HL-60 (cell line): ENCODE measurements at places on chromosomes 3 and 15.
A peak's percentile ranks its signal among the peaks of the same experiment; 100 is the strongest.

DNA sequence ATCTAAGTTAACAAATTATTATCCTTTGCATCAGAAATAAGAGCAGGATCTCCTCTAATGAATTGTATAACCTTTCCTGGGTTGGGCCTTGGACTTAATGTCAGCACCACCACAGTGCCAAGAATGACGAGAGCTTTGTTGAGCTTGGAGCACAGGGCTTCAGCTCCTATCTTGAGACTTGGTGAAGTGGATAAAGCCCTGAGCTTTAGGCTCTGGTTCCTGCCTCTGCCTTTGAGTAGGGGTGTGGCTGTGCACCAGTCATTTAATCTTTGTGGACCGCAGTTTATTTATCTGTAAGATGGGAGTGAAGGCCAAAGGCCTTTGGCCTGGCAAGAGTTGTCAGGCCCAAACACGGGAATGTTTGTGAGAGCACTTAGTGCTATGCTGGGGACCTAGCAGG lies 162.2 kb downstream of the VGLL4 start:
- no peak for DNase-seq

GRCh38 chr15:85005746-85006145 lies 24.1 kb downstream of the PDE8A start:
- DNase-seq, result no peak

GRCh38 chr3:101685870-101686307 lies 629 bp downstream of the RPL24 start:
- no peak for DNase-seq

GRCh38 chr3:13370609-13371008 lies 49.5 kb downstream of the NUP210 start:
- DNase-seq, result no peak

DNA sequence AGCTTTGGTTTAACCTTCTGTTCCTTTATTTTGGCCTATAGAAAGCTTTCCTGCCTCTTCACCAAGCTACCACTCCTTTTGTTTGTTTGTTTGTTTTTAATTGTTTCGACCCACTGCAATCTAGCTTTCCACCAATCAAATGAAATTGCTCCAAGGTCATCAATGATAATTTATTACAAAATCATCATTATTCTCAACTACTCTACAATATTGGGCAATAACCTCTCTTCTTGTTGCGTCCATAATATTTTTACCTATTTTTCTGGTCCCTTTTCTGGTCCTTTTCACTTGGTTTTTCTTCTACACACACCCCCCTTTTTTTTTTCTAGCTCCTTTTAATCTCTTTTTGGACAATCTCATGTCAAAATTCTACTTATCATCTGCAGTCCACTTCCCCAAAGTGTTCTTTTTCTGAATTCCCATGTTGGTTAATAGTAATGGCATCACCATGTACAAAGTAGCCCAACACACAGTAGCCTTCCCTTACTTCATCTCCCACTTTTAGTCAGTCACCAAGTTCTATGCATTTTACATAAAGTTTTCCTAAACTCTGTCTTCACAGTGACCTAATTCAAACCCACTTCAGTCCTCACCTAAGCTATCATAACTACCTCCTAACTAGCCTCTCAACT lies 11.0 kb upstream of the ANKRD28 start:
- DNase-seq, result no peak

- no peak for DNase-seq
Observed at GRCh38 chr15:99361545-99362185, 110.4 kb downstream of the LRRC28 start.

DNA sequence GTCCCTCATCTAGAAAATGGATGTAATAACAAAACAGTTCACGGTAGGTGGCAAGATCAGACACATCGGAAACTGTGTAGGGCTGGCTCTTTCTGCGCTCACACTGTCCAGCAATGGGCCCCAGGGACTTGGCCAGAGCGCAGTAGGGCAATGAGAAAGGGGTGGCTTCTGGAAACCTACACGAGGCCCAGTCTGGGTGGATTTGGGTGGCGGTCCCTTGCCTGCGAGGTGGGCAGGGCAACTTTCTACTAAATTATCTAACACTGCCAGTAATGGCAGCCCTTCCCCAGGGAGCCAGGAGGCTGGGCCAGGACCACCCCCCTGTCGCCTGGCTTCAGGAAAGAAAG lies 2.1 kb upstream of the TNK2 start:
- no peak for DNase-seq

DNA sequence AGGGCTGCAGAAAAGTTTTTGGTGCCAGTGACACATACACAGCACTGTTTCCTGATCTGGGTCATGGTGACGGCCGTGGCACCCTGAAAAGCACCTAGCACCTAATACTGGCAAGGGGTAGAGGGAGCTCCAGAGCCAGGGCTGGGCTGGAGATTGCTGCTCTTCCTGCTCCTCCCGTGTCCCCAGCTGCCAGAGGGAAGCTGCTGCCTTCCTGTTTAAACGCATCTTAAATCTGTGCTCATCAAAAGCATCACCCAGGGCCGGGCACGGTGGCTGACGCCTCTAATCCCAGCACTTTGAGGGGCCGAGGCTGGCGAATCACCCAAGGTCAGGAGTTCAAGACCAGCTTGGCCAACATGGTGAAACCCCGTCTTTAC lies 156.7 kb upstream of the MEF2A start:
- no peak for DNase-seq

DNA sequence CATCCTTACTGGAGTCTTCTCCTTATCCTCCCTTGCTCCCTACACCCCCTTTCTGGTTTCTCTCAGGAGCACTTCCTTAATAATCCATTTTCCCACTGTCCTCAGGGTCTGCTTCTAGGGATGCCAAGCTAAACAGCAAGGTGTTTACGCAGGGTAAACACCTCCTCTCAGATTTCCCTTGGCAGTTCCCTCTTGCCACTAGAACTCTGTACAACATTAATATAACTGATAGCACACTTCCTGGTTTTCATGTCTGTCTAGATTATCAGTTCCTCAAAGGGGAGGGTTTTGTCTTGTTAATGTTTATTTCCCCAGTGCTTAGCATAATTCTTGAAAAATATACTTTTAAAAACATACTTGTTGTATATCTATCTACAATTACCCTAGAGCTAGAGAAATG lies 118.0 kb upstream of the SLC24A5 start:
- DNase-seq, result peak; percentile 2

DNA sequence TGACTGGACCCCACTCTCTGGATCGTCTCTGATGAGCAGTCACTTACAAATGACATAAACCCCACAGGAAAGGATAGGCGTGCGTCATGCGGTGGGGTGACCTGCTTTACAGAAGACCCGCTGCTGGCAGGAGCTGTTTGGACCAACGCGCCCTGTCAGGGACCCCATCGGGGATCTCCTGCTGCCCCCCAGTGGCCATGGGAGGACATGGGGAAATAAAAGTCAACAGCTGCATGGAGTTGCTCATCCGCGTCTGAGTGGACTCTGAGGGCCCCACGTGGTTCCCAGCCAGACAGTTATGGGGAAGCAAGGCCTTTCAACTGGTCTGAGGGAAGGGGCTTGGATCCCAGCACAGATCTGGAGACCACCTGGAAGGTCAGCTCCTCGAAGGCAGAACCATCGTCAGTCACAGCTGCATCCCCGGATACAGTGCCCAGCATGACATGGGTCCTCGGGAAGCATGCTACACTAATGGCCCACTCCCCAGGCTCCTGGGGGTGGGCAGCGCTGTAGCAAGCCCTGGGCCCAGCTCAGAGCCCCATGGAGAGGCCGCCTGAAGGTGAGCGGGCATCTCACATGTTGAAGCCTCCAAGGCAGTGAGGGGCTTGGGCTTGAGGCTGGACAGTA lies 32.1 kb downstream of the PTH1R start:
- peak; percentile 54 for DNase-seq

GRCh38 chr3:138786788-138787271 lies 47.9 kb downstream of the PIK3CB start:
- peak; percentile 91 for DNase-seq

DNA sequence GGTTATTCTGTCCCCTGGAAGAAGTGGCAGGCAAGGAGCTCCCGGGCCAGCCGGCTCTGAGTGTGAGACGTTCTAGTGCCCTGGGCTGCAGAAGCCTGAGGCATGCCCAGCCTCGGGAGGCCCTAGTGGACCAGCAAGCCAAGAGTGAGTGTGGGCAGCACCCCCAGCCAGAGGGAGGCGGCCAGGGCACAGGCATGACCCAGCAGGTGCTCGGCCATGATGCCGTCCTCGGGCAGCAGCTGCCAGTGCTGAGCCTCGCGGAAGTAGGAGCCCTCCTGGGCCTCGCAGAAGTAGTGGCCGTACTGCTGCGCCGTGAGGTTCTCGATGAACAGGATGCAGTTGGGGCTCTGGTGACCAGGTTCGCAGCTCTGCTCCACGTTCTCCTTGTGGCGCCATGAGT lies 23.3 kb downstream of the SEMA7A start:
- DNase-seq, result no peak
